Activated gamma-delta T cell treated with anti-CD3 and anti-CD28 coated beads, Interleukin-2, amount 50 U/mL, for 16 hours (primary cell): ENCODE measurements at places on chromosomes 3 and 15.

- DNase-seq = no peak
These were observed at the start of gene CD86 for GRCh38 chr3:122055215-122055614. CD86 (plus strand) TSS chr3:122055362; CDS start chr3:122055490, 128 bp downstream.

DNA sequence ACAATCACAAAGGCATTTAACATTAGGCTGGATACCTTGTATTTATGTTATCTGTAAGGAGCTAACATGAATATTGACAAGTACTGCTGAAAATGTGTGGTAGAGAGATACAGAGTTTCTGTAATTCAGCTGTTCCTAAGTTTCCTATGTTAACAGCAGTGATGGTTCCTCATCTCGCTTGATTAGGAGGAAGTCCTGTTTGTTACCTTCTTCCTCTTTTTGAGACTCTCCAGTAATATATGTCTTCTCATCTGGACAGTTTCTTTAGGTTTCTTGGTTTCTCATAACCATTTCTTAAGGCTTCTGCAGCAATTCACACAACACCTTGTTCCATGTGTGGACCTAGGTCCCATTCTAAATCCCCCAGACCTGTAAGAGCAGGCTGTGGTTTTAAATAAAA, 11.4 kb upstream of the PEX5L start:
- DNase-seq = no peak

- DNase-seq = no peak
These were observed 761.7 kb upstream of the SEMA6D start for GRCh38 chr15:46955576-46955975.

DNA sequence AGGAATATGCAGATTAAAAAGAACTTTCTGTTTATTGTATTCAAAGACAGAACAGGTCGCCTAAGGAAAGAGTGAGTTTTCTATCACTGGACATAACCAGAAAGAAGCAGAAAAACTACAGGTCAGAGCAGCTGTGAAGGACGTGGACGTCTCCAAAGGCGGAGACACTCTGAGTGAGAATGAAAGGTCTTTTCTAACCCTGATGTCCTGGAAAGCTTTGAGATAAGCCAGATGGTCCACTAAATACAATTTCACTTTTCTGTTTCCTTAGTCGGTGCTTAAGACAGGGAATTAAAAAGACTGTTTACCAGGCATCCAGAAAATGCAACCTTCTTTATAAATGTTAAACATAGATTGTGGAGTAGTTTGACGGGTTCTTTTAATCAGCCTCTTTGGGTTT, 360.4 kb downstream of the FGF12 start:
- DNase-seq = no peak

GRCh38 chr15:67405208-67406191, 115.4 kb upstream of the C15orf61 start:
- DNase-seq = no peak

GRCh38 chr15:100873029-100873677, 6.5 kb upstream of the ALDH1A3 start:
- DNase-seq = peak; percentile 20

DNA sequence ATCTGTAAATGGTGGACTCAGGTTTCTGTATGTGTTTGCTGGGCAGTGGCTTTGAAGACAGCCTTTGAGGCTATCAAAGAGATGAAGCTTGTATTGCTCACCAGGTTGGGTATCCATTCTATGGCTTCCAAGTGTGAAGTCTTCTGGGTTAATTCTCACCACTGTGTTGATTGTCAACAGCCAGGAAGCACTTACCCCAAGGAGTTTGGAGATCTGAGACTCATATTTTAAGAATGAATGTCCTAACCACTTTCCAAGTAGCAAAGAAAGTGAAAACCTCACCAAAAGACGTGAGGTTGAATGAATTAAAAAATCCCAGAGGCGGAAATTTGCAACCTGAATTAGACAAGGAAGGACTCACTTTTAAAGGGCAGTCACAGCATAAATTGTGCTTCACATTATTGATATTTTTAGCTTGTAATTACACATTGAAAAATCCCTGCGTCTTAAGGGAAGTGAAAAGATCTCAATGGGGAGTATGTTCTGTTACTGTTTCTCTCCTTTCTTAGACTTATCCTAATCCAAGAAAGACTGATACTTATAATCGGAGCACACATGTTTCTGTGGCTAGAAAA, 304.0 kb upstream of the TPRG1 start:
- DNase-seq = no peak
